ENCODE measurements at places on chromosomes 4 and X.

DNA sequence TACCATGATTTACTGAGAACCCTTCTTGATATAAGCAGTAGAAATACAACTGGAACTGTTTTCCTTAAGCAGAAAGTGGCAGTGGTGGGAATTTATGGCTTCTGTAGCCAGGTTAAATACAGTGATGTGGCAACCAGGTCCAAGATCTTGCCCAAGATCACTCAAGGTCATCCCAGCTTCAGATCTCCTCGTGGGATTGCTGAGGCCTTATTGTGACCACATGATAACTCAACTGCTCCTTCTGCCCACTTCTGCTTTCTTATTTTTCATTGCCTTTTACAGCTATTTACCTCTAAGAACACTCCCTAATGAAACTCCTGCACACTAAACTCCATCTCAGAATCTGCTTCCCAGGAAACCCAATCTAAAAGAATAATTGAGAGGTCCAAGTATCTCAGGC lies 12.4 kb upstream of the CYBB start:
- no peak for DNase-seq

DNA sequence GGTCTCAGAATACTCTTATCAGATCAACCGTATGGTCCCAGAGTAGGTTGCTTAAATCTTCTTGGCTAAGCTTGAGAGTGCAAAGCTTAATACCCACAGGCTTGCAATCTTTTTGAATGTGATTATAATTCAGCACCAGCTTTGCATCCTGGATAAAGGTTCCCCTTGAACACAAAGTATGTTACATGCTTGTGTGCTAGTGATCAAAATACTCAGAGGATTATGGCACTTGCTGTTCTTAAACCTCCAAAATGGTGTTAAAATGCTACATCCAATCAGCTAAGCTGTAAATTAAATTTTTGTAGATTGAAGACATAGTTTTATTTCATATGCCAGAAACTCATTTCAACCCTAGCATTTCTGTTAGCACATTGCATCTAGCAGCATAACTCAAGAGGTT lies 812.2 kb upstream of the TENM3 start:
- no peak for DNase-seq

DNA sequence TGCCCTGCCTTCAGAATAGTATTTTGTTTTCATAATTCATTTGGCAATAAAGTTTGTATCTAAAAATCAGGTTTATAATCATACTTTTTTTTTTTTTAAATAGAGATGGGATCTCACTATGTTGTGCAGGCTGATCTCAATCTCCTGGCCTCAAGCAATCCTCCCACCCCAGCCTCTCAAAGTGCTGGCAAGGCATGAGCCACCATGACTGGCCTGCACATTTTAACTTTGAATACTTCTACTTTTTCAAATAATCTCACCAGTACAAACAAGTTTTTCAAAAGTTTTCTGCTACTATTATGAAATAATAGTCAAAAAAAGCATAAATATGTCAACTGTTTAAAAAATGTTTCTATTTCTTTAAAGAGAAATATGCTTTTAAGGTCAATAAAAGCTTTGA lies 69.6 kb upstream of the GPR34 start:
- no peak for DNase-seq

GRCh38 chr4:15004739-15005301 lies 2.5 kb downstream of the CPEB2 start:
- DNase-seq = peak; percentile 20

DNA sequence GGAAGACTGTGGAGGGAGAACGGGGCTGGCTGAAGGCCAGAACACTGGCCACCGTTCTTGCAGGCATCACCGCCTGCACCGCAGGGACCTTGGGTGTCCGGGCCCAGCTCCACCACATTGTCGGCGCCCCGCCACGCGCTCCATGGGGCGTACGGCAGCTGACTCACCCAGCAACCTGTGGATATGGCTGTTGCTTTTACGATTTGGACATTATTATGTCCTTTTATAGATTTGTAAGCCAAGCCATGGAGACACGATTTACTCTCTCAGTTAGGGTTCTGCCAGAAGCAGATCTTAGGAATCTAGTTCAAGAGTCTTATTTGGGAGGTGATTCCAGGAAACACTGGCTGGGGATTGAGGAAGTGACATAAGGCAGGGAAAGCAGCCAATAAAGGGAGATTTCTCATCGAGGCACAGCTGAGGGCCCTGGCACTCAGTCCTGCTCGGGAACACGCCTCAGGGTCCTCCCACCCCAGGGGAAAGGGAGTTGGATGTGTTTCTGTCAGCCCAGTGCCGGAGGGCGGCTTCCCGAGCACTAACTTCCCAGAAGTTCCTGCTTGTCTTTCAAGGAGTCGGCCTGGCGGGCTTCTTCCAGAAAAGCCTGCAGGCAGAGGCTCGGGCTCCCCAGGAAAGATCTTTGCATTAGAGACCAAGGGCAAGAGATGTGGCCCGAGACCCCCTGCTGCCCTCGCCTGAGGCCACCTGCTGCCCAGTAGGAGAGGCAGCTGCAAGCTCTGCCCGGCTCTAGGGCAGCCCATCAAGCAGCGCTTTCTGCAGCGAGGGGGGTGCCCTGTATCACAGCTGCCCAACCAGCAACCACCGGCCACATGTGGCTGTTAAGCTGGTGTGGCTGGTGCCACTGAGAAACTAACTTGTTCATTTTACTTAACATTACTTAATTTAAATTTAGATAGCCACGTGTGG lies 52.9 kb downstream of the CRMP1 start:
- no peak for DNase-seq

DNA sequence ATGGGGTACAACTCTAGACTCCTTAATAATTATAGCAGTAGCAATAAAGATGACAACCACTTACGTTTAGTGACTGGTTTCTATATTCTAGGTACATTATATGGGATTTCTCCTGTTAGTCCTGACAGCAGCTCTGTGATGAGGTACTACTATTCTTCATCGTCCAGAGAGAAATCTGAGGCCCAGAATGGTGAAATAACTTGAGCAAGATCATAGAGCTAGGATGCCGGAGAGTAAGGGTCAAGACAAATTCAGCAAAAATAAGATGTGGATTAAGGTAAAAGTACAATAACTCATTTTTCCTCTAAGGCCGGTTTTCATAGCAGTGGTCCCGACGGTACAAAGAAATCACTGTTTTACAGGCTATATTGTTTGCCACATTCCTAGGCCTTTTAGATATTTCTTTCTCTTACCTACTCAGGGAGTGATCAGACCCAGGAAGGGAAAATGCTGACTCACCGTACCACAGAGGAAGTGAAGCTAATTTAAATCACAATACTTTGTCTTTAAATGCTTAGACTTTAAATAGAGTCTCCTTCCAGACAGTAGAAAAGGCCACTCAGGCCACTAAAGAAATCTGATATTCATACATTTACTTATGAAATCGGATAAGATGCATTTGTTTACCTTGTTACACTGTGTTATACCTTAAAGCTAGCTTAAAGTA lies 2023.0 kb upstream of the AGA start:
- no peak for DNase-seq

GRCh38 chrX:12138361-12139313 lies at the start of gene FRMPD4:
Gene FRMPD4 (plus strand): TSS chrX:12138473. CDS start chrX:12138972, 499 bp downstream.
- DNase-seq = no peak

- no peak for DNase-seq
Measured at GRCh38 chr4:147969573-147970385, 237.9 kb downstream of the ARHGAP10 start.

DNA sequence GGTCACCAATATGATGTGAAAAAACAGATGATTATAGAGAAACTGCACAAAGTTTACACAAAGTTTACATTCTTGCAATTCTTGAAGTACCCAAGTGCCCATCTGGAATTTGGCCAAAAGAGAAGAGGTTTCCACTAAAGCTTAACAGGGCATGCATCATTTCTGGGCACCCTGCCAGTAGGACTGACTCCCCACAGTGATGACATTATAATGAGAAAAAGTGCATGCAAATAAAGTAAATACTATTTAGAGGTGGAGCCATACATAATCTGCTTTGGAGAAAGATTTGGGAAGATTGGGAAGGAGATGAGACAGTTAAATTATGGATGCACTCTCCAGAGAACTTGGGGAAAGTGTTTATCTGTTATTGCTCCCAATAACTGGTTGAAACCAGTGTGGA lies 93.7 kb upstream of the TRPC3 start:
- DNase-seq = no peak

DNA sequence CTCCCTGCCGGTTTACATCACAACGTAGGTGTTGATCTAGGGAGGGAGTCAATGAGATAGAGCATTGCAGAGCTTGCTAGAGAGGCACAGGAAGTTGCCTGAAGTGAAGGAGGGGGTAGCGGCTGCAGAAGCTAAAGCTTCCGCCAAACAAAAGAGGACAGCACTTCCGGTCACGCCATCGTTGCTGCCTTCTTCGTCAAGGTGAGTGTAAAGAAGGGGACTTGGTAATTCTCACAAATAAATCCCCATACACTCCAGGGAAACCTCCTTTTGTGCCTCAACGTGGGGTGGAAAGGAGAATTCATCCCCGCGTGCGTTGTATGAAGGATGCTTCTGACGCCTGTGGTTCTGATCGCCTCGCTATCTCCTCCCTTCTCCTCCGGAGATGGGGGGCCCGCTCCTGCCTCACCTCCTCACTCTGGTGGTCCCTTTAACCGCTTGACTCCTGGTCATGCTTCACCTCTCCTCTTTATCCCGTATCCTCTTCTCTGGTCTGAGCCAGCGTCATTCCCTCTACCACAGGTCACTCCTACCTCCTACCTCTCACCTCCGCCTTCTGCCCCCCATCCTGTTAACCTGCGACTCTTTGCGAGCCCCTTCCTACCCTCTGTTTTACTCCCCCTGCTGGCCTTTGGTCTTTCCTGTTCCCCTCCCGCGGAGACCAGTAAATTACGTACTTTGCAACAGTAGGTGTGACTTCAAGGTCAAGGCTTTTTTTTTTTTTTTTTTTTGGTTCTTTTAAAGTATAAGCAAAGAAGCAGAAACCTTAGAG lies 59.9 kb downstream of the GSPT2 start:
- DNase-seq = peak; percentile 33

DNA sequence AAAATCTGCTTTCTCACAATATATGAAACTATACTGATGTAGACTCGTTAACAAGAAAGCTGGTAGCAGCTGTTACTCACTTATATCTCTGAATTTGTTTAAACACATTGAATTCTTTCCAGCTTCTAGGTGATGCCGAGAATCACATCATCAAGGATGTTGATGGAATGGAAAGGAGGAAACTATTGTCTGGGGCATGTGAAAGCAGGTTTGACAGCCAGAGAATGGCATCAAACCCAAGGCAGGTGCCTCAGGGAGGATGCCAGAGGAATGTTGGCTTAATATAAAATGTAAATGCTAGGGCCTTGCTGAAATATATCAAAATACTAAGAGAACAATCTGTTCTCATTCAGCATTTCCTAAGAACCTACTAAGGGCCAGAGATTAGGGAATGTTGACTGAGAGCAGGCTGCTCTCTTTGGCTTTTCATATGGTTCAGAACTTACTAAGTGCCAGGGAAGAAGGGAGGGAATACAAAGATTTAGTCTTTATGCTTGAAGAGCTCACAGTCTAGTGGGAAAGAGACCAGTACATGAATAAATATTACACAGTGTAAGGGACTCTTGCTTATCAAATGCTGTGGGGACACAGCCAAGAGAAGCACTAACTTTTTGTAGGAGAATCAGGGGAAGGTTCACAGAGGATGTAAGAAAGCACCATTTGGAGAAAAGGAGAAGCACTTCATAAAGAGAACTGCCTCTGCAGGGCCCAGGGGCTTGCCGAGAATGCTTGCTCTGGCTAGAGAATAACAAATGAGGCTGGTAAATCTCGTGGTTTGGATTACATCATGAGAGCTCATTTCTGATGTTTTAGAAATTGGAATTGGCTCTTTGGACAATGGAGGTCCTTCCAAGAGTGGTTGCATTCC lies 14.7 kb downstream of the SLIT2 start:
- DNase-seq = no peak

DNA sequence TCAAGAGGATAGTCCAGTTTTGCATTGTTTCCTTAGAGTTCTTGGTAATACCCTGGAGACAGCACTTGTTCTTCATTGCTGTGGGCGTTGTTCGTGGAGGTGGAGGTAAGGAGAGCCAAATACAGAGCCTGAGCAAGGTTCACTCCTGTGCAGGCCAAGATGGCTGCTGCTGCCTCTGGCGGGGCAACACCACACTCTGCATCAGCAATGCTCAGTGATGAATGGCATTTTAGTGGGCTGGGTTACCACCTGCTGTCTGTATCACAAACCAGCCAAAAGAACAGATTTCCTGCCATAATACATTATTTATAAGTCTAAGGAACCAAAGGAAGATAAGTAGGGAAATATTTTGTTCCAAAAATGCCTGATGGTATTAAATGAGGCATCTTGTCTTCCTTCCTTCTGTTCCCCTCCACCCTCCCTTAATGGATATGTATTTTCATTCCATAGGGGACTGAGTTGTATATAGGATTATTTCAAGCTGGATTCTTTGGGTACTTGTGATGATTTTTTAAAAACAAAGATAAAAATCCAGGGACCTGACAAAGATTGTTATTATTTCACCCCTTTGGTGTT lies 61.6 kb upstream of the LIMCH1 start:
- no peak for DNase-seq

GRCh38 chr4:169184236-169184635 lies 86.5 kb downstream of the SH3RF1 start:
- DNase-seq = no peak

All from activated effector memory CD4-positive, alpha-beta T cell treated with Interleukin-2 at 50 U/mL for 16 hours (primary cell).